ENCODE measurements at places on chromosomes 6 and 20.

DNA sequence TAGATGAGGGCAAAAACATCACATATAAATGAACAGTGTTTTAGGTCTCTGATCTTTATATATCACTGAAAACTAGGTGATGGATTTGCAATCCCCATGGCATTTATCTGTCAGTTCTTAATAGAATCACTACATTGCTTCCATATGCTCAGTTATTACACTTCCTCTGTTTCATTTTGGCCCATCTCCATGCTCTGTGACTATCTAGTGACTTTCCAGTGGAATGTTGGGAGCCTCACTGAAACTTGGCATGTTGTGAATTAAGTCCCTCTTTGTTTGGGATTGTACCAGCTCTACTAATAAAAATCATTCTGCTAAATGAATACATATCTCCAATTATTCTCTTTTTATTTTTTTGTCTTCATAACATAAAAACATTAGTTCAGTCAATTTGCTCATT is 226.1 kb upstream of the CEP162 start:
- DNase-seq, result no peak

GRCh38 chr6:151679081-151679480 is 128.4 kb upstream of the ESR1 start:
- DNase-seq, result no peak

GRCh38 chr20:52675375-52675774 is 296.8 kb upstream of the TSHZ2 start:
- no peak for DNase-seq

GRCh38 chr20:58046311-58046710 is 182.1 kb downstream of the ANKRD60 start:
- DNase-seq, result no peak

GRCh38 chr20:18001131-18001921 is 32.5 kb downstream of the MGME1 start:
- DNase-seq, result no peak

DNA sequence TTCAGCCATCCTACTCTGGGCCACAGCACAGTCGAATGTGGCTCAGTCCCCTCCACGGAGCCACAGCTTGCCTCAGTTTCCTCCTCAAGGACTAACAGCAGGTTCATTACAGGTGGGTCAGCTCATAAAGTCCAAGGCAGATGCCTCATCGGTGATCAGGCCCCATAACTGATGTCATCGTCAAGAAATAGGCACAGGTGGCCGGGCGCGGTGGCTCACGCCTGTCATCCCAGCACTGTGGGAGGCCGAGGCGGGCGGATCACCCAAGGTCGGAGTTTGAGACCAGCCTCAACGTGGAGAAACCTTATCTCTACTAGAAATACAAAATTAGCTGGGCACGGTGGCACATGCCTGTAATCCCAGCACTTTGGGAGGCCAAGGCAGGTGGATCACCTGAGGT is 3.4 kb downstream of the UCKL1 start:
- DNase-seq, result no peak

- no peak for DNase-seq
These were observed 468.2 kb downstream of the MMUT start for GRCh38 chr6:48994811-48995210.

DNA sequence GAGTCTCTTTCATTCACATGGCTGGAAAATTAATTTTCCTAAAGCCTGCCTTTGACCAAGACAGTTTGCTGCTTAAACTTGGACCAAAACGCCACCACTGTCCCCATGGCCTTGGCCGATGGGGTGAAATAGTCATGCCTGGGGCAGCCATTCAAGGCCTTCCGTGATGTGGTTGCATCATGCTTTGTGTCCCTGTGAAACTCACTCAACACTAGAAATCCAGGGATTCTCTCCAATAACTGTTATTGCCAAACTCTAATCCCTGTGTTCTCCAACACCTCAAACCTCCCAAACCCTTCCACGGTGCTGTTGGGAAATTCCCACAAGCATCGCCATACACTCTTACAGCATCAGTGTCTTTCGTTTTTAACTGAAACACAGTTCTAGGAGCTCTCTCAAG is 1.4 kb upstream of the TXNDC5 start:
- DNase-seq, result no peak

All from activated CD4-positive, alpha-beta T cell treated with anti-CD3 and anti-CD28 coated beads, Interleukin-2, amount 50 U/mL, for 24 hours (primary cell).